NCI-H1092 (cell line): ENCODE measurements at places on chromosomes 4 and X.

- DNase-seq, result peak; percentile 23
Measured at GRCh38 chrX:38754102-38754790, 47.0 kb upstream of the MID1IP1 start.

DNA sequence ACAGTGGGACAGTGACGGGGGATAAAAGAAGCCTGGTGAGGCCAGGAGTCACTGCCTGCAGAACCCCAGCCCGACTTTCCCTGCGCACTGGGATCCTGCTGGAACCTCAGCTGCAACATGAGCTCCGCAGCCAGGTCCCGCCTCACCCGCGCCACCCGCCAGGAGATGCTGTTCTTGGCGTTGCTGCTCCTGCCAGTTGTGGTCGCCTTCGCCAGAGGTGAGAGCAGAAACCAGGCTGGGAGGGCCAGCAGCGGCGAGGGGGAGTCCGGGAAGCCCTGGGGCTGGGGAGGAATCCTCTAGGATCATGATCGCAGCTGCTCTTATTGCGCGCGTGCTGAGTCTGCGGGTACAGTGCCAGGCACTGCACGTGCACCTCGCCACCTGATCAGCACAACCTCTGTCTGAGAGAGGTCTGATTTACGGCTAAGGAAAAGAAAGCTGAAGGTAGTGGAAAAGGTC lies at the start of gene PF4V1:
PF4V1 (plus strand) TSS at position 51 of the 459 bp plus-strand sequence; CDS start at position 118, 67 bp downstream.
- no peak for DNase-seq

- DNase-seq, result no peak
Measured at GRCh38 chr4:102168580-102168979, 176.7 kb downstream of the SLC39A8 start.

DNA sequence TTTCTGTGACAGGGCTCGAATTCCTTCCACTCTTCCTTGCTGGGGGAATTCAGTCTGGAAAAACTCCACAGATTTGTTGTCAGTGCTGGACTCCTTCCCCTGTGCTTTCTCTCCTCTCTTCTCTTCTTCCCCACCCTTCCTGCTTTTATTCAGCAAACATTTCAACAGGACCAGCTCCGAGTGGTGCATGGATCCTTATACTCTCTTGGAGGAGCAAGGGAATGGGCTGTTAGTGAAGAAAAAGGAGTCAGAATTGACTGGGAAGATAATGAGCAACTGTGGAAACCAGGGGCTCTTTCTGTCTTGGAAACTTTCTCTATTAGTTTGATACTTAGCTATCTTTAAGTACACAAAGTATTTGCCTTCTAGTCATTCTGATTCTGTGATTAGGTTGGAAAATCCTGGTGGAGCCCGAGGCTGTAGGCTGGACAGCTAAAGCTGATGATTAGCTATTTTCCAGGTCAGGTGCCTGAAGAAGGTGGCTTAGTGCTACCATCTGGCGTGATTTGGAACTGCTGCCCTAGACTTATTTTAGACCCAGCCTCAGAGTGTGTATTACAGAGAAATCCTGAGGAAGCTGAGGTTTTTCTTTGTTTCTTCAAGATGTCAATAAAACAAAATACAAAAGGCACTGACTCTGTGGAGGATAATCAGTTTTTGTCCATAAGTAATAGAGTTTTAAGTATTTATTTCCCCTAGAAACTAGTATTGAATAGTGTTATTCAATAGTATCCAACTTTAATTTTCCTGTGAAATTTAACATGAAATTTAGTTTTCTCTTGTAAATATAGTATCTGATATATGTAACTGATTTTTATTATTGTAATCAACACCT lies 38.4 kb downstream of the NAP1L5 start:
- DNase-seq, result peak; percentile 32

DNA sequence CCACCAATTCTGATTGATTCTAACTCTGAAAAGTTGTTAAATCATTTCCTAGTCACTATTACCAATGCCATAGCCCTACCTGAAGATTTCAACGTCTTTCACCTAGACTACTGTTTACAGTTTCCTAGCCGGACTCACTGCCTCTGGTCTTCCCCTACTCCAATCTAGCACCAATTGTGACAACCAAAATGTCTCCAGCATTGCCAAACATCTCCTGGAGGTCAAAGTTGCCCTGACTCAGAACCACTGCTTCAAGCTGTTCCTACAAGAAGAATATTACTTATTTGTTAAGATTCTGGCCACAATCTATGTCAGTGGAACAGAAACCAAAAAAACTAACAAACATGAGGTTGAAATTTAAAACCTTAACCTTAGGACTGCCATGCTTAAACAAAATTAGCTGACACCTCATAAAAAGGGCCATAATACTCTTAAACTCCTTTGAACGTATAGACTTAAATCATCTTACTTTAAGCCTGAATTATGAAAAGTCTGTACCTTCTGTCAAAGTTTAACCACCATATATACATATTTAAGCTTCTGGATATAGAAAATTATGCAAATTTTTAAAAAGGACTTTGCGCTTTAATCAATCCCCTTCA lies 2.1 kb downstream of the PDS5A start:
- DNase-seq, result no peak

- no peak for DNase-seq
Measured at GRCh38 chr4:54231768-54232688, 2.9 kb downstream of the PDGFRA start.

GRCh38 chr4:138992676-138993075 lies 22.9 kb upstream of the NOCT start:
- no peak for DNase-seq

- no peak for DNase-seq
Measured at GRCh38 chr4:168743601-168744000, 246.7 kb downstream of the PALLD start.

DNA sequence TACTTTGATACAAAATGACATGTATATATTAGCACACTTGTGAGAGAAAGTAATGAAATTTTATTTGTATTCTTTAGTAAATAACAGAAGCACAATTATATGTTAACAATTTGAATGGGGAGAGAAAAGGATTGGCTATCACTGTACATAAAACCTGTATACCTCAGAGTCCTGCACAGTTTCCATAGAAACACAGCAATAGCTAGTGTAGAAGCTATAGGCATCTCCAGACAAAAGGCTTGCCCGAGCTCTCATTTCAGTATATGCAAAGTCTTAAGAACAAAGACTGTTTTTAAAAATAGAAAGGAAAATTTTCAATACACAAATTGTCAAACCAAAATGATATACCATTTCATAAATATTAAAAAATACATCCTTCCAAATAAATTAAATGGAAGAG lies 38.5 kb downstream of the GPM6A start:
- DNase-seq, result no peak

GRCh38 chrX:102934624-102935023 lies 2.4 kb upstream of the RAB40AL start:
- DNase-seq, result no peak

DNA sequence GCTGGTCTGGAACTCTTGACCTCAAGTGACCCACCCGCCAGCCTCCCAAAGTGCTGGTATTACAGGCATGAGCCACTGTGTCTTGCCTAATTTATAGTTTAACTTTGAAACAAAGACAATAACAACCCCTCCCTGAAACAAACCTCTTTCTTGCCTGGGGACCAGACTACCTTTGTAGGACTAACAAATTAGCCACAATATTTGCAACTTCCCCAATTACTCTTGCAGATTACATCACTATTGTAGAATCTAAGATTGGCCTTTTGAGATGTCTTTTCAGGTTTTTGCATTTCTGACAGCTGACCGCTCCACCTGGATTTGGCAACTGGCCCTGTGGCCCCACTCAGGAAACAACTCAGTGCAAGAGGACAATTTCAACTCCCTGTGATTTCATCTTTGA lies 84.8 kb downstream of the AKAP4 start:
- no peak for DNase-seq

DNA sequence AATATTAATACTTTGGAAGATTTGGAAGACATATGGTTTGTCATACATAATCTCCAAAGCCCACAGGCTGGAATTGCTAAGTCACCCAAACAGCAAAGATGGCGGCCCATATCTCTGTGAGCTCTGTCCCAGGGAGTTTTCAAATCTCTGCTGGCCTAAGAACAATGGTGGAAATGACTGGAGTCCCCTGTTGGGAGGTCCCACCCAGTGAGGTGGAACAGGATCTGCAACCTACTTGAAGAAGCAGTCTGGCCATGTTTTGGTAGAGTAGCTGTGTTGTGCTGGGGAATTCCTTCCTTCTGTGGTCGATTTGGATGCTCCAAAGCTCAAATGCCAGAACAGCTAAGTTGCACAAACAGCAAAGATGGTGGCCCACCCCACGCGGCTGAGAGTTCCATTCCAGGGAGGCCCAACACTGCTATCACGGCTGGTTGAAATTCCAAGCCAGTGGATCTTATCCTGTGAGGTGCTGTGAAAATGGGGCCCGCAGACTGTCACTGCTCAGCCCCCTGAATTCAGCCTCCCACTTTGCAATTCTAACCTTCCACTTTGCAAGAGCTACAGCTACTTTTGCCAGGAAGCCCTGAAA lies 3.2 kb upstream of the UGT2B7 start:
- no peak for DNase-seq

- DNase-seq, result no peak
Measured at GRCh38 chr4:38455092-38455862, 208.7 kb upstream of the KLF3 start.

DNA sequence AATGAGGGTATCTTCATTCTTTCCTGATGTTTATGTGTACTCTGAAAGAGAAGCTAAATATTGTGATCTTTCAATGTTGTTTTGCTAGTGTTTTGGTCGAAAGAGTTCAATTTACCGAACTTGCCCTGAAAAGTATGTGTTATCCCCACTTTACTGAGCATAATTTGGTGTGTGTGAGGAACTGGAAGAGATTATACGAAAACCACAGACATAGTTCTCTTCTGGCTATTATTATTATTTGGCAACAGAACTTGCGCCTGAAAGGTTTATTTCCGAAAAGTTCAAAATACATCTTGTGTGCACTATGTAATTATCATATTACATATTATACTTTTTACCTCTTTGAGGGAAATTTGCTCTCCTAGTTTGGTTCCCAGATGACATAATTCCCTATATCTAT lies 232.5 kb upstream of the INTU start:
- no peak for DNase-seq

DNA sequence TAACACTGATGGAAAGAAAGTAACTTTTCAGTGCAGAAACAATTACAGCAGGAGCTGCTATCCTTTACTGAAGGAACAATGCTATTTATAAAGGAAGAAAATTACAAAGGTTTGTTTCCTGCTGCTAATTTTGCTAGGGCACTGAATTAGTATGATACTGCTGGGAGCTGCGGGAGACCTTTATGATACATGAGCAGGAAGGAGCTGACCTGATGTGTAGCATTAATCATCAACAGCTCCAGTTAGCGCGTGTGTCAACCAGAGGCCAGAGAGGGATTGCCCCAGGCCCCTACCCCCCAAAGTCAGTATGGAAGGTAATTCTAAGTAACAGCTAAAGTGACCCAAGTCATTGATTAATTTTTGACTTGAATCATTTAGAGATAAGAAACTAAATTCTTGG lies 728.9 kb downstream of the PCDH18 start:
- DNase-seq, result no peak

GRCh38 chr4:141065872-141066271 lies 67.4 kb downstream of the RNF150 start:
- DNase-seq, result no peak

DNA sequence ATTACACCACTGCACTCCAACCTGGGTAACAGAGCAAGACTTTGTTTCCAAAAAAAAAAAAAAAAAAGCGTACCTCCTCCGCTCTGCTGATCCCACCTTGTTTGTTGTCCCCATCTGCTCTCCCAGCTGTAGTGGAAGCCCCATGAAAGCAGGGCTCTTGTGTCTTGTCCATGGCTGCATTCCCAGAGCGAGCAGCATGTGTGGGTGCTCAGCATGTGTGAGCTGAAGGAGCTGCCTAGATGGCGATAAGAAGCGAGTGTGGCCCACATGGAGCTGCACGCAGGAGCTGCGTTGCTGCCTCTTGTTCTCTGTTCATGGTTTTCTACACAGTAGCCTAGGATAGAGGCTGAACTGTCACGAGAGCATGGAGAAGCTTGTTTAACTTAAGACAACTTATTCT lies 12.4 kb downstream of the NSD2 start:
- DNase-seq, result no peak
